ENCODE measurements at places on chromosomes 2 and 18. TPM values are rescaled to one million over a fixed set of nuclear protein-coding genes. Genes with fewer than 3 reads are reported as not detected.

DNA sequence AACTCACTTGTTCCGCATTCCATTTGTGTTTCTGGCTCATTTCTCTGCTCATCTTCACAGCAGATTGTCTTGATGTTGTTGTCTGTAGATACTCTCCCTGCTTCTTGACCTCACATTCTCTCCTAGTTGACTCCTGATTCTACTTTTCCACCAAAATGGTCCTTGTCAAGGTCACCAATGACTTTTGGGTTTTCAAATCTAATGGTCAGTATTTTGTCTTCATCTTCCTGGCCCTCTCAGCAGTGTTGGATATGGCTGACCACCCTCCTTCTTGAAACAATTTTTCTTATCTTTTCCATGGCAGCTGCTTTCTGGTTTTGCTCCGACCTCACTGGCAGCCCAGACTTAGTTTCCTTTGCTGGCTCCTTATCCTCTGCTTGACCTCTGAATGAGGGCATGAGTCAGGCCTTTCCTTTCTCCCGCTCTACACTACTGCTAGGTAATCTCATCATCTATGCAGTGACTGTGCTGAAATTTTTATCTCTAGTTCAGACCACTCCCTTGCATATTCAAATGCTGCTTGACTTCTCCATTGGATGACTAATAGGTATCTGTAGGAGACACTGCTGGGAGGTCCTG is 386.6 kb upstream of the SPRED2 start:
- H3K27me3 ChIP-seq, result no peaks in the 10 kb centered on the region
- no peak for DNase-seq
- no peak overlapping the region for H3K27ac ChIP-seq
- H3K36me3 ChIP-seq, result no peaks in the 10 kb centered on the region
- H3K4me1 ChIP-seq, result no peaks in the 10 kb centered on the region

DNA sequence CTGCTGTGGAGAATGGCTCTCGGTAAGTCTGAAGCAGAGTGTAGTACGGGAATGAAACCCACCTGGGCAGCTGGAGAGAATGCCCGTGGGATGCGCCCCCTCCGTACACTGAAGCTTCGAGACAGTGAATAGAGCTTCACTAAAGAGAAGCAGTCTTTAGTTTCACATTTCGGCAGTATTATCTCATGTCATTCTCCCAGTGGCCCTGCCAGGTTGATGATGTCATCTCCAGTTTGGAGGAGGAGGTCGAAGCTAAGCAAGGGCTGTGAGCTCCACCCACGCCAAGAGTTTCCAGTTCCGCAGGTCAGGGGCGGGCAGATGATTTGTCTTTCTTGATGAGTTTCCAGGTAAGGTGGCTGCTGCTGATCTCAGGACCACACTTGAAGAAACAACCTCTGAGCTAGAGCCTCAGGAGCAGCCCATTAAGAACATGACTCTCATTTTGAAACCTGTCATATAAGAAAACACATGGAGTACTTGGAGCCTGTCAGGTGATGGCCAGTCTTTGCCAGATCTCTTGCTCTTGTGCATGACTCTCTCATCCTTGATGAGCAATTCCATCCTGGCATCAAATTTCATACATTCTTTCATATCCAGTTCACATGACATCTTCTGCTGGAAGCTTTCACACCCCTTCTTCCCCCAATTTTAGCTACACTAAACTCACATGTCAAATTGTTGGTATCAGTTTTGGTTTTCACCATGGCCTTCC is 475.0 kb downstream of the RNF144A start:
- no peak for DNase-seq
- H3K27me3 ChIP-seq, result peaks cover 4% of the 10 kb centered on the region
- H3K4me1 ChIP-seq, result no peaks in the 10 kb centered on the region
- H3K4me3 ChIP-seq, result no peak overlapping the region
- H3K27ac ChIP-seq, result no peak overlapping the region
- H3K36me3 ChIP-seq, result no peaks in the 10 kb centered on the region

DNA sequence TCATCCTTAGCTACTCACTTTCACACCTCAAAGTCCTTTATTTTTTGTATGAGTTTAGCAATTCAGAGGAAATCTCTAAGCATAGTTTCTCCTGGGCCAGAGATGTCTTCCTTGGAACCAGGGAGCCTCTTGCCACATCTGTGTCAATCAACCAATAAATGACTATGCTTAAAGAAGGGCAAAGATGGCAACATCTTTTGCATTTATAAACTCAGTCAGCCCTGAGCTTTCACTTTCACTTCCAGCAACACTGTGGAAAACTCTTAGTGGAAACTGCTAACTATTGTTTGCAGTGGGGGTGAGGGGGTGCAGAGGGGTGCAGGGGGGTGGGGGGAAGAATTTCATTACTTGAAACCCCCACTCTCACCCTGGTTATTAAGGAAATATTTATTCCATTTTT is 3.4 kb downstream of the ACVR1C start:
- H3K36me3 ChIP-seq, result no peaks in the 10 kb centered on the region
- H3K27me3 ChIP-seq, result no peaks in the 10 kb centered on the region
- H3K4me3 ChIP-seq, result no peak overlapping the region
- H3K4me1 ChIP-seq, result peaks cover 14% of the 10 kb centered on the region
- H3K27ac ChIP-seq, result no peak overlapping the region

GRCh38 chr2:108101481-108101880 is 115.2 kb downstream of the SLC5A7 start:
- H3K36me3 ChIP-seq, result no peaks in the 10 kb centered on the region
- no peak for DNase-seq
- no peak overlapping the region for H3K4me3 ChIP-seq
- H3K27me3 ChIP-seq, result no peaks in the 10 kb centered on the region
- H3K4me1 ChIP-seq, result no peaks in the 10 kb centered on the region
- no peak overlapping the region for H3K27ac ChIP-seq

The ALK gene
- total RNA-seq, result 0.08 TPM

All from heart left ventricle (tissue), 16 donors.